ENCODE measurements at places on chromosomes 2 and 18. TPM values are rescaled to one million over a fixed set of nuclear protein-coding genes. Genes with fewer than 3 reads are reported as not detected.

Gene TUBA3E
- total RNA-seq, result not detected

Gene AMER3
- not detected for total RNA-seq

DNA sequence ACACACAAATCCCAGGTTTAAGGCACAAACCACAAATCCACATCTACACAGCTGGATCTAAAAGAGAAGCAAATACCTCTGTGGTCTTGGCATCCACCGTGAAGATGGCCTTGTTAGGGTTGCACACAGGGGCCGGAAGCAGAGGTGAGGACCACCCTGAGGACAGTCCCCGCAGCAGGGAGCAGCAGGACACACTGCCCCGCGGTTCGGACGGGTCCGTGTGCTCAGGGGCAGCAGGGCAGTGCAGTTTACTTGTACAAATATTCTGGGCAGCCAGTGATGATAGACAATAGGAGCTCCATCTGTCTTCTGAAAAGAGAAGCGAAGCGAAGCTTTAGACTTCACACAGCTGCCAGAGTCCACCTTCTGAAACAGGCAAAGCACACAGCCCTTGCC, 8.8 kb downstream of the PASK start:
- no peak for DNase-seq

GRCh38 chr2:201496785-201497184, 45.2 kb downstream of the STRADB start:
- DNase-seq, result no peak
